ENCODE measurements at places on chromosomes 3 and 15.

- peak; percentile 88 for DNase-seq
These were observed 49.2 kb downstream of the RYK start for GRCh38 chr3:134201201-134202130.

DNA sequence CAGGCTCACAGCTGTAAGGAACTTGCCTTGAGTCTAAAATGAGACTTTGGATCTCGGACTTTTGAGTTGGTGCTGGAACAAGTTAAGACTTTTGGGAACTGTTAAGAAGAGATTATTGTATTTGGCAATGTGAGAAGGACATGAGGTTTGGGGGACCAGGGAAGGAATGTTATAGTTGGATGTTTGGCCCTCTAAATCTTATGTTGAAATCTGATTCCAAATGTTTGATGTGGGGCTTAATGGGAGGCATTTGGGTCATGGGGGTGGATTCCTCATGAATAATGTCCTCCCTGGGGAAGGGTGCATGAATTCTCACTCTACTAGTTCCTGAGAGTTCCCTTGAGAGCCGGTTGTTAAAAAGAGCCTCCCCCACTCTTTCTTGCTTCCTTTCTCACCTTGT, 18.5 kb upstream of the CHCHD6 start:
- DNase-seq = peak; percentile 9

DNA sequence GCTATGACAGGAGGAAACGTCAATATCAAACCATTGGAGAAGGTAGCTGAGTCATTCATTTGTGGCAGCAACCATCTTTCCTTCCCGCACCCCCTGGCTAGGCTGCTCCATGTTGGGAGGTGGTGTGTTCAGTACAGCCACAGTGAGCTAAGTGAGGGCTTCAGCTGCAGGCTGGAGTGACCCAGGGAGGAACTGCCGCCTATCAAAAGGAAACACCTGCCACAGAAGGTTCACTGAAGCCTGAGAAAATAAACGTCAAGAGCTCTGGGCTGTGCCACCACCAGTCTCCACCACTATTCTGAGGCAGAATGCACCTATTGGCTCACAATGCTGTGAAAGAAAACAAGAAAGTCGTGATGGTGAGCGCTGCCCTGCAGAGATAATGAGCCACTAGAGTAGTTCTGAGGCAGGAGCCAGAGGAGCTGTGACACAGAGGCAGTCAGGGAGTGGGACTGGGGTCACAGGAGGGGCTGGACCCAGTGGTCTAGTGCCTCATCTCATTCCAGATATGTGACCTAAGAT, 34.8 kb upstream of the CD47 start:
- no peak for DNase-seq

GRCh38 chr3:178054471-178054870, 481.8 kb upstream of the KCNMB2 start:
- DNase-seq = no peak

- DNase-seq = peak; percentile 56
These were observed 31.0 kb downstream of the EPHB3 start for GRCh38 chr3:184592371-184593219.

- peak; percentile 54 for DNase-seq
These were observed 74.8 kb downstream of the AQP9 start for GRCh38 chr15:58212909-58213526.
